Heart left ventricle (tissue), 16 donors: ENCODE measurements at places on chromosomes 7 and 10. TPM values are rescaled to one million over a fixed set of nuclear protein-coding genes. Genes with fewer than 3 reads are reported as not detected.

Gene COL26A1
- total RNA-seq, result not detected

Gene TBC1D12
- total RNA-seq, result 7.8 TPM

Gene WEE2
- not detected for total RNA-seq

Gene AMZ1
- not detected for total RNA-seq

Gene PIP
- total RNA-seq, result not detected

Gene PHKG1
- 5.9 TPM for total RNA-seq

Gene COA1
- total RNA-seq, result 69.6 TPM

Gene DDC
- total RNA-seq, result not detected

Gene ZP3
- total RNA-seq, result 0.67 TPM

Gene GPR22
- total RNA-seq, result 41.9 TPM

Gene EBLN1
- total RNA-seq, result not detected

Gene PKD1L1
- 2.7 TPM for total RNA-seq

Gene MKX
- 1.5 TPM for total RNA-seq

- H3K27me3 ChIP-seq, result no peaks in the 10 kb centered on the region
- no peaks in the 10 kb centered on the region for H3K36me3 ChIP-seq
- H3K27ac ChIP-seq, result no peak overlapping the region
- no peak overlapping the region for H3K4me3 ChIP-seq
These were observed 42.8 kb upstream of the TNS3 start for GRCh38 chr7:47624689-47625088.

GRCh38 chr10:73742454-73742734, 1.8 kb upstream of the SEC24C start:
- no peak overlapping the region for H3K27ac ChIP-seq
- no peaks in the 10 kb centered on the region for H3K27me3 ChIP-seq
- peaks cover 32% of the 10 kb centered on the region for H3K4me1 ChIP-seq
- no peak overlapping the region for H3K4me3 ChIP-seq
- no peak for DNase-seq

- H3K36me3 ChIP-seq, result no peaks in the 10 kb centered on the region
- DNase-seq, result no peak
- H3K27ac ChIP-seq, result peak overlapping the region; percentile 30
- H3K4me3 ChIP-seq, result no peak overlapping the region
These were observed 15.6 kb downstream of the RHEB start for GRCh38 chr7:151503902-151504714.

- no peaks in the 10 kb centered on the region for H3K4me1 ChIP-seq
- DNase-seq, result no peak
- H3K36me3 ChIP-seq, result no peaks in the 10 kb centered on the region
- no peaks in the 10 kb centered on the region for H3K27me3 ChIP-seq
These were observed 498.3 kb downstream of the GFRA1 start for GRCh38 chr10:115774721-115775120.

DNA sequence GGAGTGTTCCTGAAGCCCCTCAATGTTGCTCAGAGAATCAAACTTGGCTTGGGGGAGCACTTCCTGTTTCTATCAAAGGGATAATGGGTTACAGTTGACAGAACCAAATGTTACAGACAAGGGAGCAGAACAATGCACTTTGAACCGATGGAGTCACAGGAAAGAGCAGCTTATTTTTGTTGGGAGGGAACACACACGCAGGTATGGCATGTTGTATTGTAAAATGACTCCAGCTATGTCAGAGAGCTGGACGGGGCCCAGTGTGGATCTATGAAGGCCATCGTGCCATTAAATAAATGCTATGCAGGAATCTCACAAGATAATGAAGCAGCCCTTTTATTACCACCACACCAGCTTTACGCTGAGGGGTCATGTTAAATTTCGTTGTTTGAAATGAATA, 35.1 kb downstream of the RHOBTB1 start:
- no peak overlapping the region for H3K4me3 ChIP-seq
- H3K4me1 ChIP-seq, result peaks cover 72% of the 10 kb centered on the region
- H3K36me3 ChIP-seq, result no peaks in the 10 kb centered on the region
- DNase-seq, result no peak
- H3K27me3 ChIP-seq, result no peaks in the 10 kb centered on the region

DNA sequence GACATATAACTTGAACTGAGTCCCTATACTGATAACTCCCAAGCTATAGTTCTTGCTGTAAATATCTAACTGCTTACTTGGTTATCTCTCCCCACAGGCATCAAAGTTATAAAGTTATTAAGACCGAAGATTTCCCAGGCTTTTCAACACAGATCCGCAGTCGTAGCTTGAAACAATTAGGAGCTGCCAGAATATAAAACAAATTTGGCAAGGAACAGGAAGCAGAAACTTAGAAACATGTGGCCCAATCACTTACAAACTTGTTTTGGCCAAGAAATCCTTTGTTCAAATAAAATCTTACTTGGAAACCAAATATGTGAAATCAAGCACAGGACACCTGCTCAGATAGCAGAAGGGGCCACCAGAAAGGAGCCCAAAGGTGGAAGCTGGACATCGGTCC, 9.0 kb downstream of the SLC16A12 start:
- H3K4me1 ChIP-seq, result no peaks in the 10 kb centered on the region
- no peaks in the 10 kb centered on the region for H3K27me3 ChIP-seq
- no peak for DNase-seq
- no peak overlapping the region for H3K4me3 ChIP-seq

DNA sequence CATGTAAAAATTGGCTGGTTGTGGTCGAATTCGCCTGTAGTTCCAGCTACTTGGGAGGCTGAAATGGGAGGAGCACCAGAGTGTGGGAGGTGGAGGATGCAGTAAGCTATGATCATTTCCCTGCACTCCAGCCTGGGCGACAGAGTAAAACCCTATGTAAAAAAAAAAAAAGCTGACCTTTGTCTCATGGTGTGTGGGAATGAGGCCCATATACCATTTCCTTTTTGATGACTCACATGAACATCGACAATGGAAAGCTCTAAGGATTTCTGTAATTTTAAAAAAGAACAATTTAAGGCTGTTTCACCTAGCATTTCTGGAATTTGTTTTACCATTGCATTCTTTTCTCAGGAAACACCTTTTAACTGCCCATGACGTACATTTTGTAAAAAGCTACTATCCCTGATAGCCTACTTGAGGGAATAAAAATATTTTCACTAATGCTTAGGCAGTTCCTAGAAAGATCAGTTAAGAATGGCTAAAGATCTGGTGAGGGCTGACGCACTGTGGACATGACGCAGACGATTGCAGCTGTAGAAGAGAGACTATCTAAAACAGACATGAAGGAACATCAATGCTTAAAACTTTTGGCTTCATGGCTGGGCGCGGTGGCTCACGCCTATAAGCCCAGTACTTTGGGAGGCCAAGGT, 400.6 kb upstream of the IGFBP3 start:
- H3K36me3 ChIP-seq, result no peaks in the 10 kb centered on the region
- H3K27me3 ChIP-seq, result no peaks in the 10 kb centered on the region
- no peak overlapping the region for H3K4me3 ChIP-seq
- peak; percentile 19 for DNase-seq

DNA sequence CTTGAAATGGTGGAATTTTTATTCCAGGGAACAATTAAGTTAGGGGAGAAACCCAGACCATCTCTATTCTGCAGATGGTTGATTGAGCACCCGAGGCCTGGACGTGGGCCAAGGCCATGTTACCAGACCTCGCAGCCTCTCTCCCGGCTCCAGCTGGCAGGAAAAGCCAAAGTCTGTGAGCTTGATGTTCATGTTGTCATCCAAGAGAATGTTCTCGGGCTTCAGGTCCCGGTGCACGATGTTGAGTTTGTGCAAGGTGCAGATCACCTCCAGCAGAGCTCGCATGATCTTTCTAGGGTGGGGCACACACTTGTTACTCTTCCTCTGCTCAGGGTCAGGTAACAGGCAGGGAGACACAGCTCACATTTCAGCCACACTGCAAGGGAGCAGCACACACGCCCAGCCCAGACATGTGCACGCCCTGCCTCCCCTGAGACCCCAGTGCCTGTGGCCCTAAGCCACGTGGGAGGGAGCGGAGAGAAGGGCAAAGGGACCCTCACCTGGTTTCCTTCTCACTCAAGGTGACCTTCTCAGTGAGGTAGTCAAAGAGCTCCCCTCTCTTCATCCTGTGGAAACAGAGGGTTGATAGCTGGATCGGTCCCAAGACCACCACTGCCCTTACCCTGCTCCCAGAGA, 9.5 kb downstream of the PHKG1 start:
- no peaks in the 10 kb centered on the region for H3K27me3 ChIP-seq
- H3K4me1 ChIP-seq, result peaks cover 40% of the 10 kb centered on the region
- H3K4me3 ChIP-seq, result no peak overlapping the region
- DNase-seq, result peak; percentile 85

DNA sequence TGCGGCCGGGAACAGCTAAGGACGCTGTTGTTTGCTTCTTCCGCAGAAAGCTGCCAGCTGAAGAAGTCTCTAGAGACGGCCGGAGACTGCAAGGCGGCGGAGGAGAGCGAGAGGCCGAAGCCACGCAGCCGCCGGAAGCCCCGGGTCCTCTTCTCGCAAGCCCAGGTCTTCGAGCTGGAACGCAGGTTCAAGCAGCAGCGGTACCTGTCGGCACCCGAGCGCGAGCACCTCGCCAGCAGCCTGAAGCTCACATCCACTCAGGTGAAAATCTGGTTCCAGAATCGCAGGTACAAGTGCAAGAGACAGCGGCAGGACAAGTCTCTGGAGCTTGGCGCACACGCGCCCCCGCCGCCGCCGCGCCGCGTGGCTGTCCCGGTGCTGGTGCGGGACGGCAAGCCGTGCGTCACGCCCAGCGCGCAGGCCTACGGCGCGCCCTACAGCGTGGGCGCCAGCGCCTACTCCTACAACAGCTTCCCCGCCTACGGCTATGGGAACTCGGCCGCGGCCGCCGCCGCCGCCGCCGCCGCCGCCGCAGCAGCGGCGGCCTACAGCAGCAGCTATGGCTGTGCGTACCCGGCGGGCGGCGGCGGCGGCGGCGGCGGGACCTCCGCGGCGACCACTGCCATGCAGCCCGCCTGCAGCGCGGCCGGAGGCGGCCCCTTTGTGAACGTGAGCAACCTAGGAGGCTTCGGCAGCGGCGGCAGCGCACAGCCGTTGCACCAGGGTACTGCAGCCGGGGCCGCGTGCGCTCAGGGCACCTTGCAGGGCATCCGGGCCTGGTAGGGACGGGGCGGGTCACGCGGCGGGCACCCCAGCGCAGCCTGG, 2.4 kb downstream of the NKX2-3 start:
- no peak for DNase-seq
- no peaks in the 10 kb centered on the region for H3K36me3 ChIP-seq

GRCh38 chr10:113965077-113965476, 78.6 kb upstream of the ADRB1 start:
- H3K4me1 ChIP-seq, result no peaks in the 10 kb centered on the region
- no peaks in the 10 kb centered on the region for H3K27me3 ChIP-seq
- H3K27ac ChIP-seq, result no peak overlapping the region
- H3K4me3 ChIP-seq, result no peak overlapping the region

- no peaks in the 10 kb centered on the region for H3K36me3 ChIP-seq
- H3K4me3 ChIP-seq, result no peak overlapping the region
- H3K27ac ChIP-seq, result no peak overlapping the region
These were observed 347.8 kb downstream of the IPMK start for GRCh38 chr10:57919864-57920263.

DNA sequence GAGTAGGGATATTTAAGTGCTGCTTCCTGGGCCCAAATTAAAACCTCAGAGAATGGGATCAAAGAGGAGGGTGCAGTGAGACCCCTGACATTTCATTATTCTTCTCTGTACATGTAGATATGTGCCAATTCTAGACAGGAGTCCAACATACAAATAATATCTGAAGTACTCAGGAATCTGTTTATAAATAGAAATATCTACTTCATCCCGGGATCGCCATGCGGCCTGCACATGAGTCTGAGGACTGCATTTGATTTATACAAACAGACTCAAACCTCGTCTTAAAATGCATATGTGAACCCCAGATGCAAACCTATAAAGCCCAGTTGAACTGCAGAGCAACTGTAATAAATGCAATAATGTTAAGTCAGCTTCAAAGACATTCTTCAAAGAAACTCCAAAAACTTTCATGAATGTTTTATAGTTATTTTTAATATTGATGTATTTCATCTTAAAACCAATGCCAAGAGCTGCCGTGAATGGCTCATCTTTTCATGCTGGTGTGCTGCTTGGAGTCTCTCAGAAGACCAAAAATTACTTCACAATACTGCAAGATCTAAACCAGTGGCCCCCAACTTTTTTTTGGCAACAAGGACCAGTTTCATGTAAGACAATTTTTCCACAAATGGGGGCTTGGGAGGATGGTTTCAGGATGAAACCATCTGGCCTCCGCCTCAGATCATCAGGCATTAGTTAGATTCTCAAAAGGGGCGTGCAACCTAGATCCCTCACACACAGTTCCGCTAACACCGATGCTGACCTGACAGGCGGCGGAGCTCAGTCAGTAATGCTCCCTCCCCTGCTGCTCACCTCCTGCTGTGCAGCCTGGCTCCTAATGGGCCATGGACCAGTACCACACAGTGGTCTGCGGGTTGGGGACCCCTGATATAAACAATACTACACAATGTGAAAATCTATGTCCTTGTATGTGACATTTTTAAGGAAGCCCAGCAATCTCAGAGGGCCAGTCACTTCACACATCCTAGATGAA, 166.9 kb downstream of the PARD3 start:
- no peak for DNase-seq
- peaks cover 36% of the 10 kb centered on the region for H3K4me1 ChIP-seq
- no peaks in the 10 kb centered on the region for H3K27me3 ChIP-seq

DNA sequence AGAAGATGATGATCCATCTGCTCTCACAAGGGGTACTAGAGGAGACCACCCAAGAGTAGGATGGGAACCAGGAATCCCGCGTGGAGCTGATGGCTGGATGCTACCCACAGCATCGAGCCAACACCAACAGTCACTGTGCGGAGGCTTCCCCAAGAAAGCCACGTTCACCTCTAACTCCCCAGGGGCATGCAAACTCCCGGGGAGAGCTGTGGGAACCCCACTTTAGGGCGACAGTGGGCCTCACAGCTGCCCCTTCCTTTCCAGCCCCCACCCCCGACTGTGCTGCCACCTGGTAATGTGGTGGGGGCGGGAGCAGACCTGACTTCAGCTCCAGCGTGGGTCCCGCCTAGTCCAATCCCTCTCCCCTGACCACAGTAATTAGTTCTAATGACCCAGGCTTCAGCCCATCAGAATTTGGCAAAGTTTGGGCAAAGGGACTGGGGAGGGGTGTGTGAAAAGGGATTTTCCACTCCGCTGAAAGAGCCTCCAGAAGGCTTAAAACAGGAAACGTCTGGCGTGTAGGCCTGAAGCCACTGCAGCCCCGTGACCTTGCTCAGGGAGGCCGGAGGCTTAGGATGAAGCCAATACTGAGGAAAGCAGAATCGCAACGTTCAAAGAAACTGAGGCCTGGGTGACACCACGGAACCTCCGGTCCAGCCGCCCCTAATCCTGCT, 20.3 kb downstream of the ASB13 start:
- DNase-seq, result peak; percentile 65
- H3K4me3 ChIP-seq, result no peak overlapping the region
- peaks cover 23% of the 10 kb centered on the region for H3K36me3 ChIP-seq
- H3K27ac ChIP-seq, result peak overlapping the region; percentile 79
- peaks cover 44% of the 10 kb centered on the region for H3K4me1 ChIP-seq
